ENCODE measurements at places on chromosomes 5 and 9.

DNA sequence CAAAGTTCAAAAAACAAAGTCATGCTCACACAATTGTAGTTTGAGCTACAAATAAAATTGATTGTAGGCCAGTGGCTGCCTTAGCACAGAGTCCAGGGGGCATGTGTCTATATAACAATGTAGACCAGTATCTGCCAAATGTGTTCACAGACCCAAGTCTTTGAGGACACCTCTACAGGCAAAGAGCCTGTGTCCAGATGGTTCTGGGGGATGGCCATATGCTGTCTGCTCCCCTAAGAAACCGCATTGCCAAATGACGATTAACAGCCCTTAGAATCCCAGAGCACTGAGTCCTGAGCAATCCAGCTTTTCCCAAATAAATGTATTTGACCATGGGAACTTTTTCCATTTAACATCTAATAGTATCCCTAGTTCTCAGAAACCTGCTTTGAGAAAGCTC lies 169.6 kb downstream of the ADCY2 start:
- DNase-seq: no peak

- DNase-seq: no peak
Observed at GRCh38 chr9:88531920-88532698, 2.9 kb upstream of the NXNL2 start.

DNA sequence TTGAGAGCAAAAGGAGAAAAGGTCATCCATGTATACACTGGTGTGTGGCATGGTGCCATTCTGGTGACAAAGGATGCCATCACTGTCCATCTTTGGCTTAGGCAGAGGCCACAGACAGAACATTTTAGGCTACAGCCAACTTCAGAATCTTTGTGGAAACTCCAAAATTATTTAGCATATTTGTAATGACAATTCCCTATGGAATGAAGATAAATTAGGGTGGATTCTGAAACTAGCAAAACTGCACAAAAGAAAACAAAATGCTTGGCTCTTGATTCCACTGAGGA lies 92.5 kb downstream of the FBXW11 start:
- no peak for DNase-seq

- DNase-seq: no peak
Observed at GRCh38 chr9:18941060-18941740, 91.8 kb downstream of the SAXO1 start.

GRCh38 chr5:19605846-19606407 lies 382.1 kb downstream of the CDH18 start:
- DNase-seq: no peak

DNA sequence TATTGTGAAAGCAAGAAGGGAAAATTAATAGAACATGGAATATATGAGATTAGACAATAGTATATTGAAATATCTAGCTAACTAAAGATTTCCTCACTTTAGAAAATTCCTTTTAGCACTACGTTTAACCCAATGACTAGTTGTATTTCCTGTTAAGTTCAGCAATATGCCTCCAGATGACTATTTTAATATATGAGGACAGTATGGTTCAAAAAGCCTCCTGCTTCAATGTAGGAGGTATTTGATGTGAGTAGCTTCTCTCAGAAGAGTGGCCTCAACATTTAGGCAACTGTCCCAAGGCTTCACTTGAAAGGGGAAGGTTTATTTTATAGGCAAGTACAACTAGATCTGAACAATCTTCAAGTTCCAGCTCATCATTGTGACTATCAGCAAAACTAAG lies 2.0 kb upstream of the MEF2C start:
- DNase-seq: no peak

DNA sequence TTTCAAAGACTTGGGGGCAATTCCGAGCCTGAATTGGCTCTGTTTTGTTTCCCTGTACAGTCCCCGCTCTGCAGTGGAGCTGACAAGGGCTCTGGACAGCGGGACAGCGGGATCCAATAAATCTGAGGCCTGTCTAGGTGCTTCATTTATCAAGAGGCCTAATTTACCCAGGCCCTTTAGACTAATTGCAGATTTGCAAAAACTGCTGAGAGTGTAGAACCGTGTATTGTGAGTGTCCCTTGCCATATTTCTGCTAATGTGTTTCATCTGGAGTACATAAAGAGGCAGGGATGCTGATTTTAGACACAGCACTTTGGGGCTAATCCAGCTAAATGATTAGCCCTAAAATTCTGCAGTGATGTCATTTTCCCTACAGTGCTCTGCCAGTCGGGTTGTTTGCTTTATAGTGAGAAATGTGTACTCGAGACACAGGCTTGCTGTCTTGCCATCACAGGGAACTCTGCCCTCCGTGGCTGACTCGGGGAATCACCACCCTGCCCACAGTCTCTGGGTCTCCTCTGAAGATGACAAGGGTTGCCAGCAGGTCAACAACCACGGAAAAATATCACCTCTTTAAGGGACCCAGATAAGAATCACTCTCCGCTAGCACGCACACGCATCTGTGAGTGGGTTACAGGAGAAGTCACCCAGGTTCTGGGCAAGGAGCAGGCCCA lies 592.0 kb downstream of the BNC2 start:
- no peak for DNase-seq

DNA sequence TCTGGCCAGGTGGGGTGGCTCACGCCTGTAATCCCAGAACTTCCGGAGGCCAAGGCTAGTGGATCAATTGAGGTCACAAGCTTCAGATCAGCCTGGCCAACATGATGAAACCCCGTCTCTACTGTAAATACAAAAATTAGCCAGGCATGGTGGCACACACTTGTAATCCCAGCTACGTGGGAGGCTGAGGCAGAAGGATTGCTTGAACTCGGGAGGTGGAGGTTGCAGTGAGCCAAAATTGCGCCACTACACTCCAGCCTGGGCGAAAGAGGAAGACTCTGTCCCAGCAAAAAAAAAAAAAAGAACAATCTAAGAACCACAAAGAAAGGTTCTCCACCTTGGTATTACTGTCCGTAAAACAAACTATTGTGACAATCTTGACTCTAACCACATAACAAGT lies 9.7 kb downstream of the MYO10 start:
- no peak for DNase-seq

- no peak for DNase-seq
Observed at GRCh38 chr5:133196441-133197085, 144.8 kb downstream of the HSPA4 start.

DNA sequence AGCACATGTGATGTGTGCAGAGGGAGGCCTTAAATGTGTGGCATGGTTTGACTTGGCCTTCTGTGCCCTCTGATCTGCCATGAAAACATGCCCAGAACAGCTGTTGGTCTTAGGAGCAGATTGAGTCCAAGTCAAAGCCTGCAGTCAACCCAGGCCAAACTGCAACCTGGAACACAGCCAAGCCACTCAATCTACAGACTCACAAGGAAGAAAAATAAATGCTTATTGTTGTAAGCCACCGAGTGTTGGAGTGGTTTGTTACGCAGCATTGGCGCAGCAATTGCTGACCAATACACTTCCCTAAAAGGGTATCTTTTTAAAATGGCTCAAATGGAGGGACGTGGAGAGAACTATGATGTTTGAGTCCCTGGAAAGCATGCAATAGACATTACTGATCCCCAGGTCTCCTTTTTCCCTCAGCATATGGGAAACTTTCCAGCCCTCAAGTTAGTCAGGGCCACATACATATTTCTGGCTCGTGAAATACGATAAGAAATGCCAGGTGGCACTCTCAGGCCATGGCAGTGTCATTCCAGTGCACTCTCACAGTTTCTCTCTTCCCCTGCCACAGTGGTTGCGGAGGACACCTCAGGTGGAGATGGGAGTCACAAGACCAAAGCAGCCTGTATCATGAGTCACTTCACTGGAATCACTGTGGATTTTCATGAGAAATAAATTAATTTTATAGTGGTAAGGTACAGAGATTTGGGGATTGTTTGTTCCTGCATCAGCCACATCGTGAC lies 168.0 kb upstream of the ZNF618 start:
- DNase-seq: no peak

Measured in iPS DF 19.7 (cell line).